ENCODE measurements at places on chromosomes 5 and 9.

GRCh38 chr5:137876101-137876500 lies 8.4 kb downstream of the MYOT start:
- no peaks in the 10 kb centered on the region for H3K27me3 ChIP-seq
- no peak for DNase-seq
- no peak overlapping the region for H3K4me3 ChIP-seq

GRCh38 chr9:110179734-110180133 lies 28.2 kb downstream of the C9orf152 start:
- no peak for DNase-seq
- no peak overlapping the region for H3K27ac ChIP-seq
- peaks cover 2% of the 10 kb centered on the region for H3K4me1 ChIP-seq

DNA sequence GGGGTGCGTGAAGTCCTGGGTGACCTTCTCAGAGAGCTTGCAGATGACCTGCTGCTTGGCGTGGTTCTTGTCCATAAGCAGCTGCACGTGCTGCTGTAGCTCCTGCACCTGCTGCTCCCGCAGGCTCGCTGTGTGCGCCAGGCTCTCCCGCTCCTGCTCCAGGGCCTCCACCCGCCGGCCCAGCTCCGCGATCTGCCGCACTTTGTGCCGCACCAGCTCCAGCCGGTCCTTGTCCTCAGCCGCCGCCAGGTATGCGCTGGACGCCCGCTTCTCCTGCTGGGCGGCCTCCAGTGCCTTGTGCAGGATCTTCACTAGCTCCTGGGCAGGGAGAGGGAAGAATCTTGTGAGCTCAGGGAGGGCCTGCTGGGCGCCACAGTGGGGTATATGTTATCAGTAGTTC lies 28.5 kb upstream of the CORO2A start:
- no peak for DNase-seq
- no peak overlapping the region for H3K4me3 ChIP-seq
- H3K4me1 ChIP-seq = no peaks in the 10 kb centered on the region
- no peaks in the 10 kb centered on the region for H3K27me3 ChIP-seq
- H3K36me3 ChIP-seq = peaks cover 11% of the 10 kb centered on the region

DNA sequence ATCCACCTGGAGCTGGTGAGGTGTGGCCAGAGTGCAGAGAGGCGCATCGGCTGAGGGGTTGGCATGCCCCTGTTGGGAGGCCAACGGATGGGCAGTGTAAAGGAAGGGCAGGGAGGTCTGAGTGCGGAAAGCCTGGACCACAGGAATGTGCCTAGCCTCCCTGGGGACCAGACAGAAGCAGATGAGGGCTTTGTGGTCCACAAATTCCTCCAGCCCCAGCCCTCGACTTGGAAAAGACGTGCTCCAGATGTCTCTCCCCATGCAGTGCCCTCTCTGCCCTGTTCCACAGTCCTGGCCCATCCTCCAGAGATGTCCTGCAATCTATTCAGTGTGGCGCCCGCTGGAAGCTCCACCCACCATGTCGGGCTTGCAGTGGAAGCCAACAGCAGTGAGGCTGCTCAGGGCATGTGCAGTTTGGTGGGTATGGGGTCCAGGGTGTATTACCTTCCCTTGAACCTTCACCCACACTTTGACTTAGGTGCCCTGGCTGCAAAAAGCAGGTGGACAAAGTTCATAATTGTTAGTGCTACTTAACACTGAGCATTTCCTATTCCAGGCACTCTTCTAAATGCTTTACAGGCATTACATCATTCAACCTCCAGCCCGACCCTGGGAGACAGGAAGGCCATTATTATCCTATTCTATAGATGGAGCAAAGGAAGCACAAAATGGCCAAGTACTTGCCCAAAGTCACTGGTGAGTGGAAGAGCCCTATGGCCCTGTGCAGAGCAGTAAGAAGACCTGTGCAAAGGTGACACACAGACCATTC lies 120.2 kb upstream of the SLC25A48 start:
- no peaks in the 10 kb centered on the region for H3K4me1 ChIP-seq
- no peak overlapping the region for H3K4me3 ChIP-seq

GRCh38 chr5:10579536-10580521 lies 16.0 kb downstream of the ANKRD33B start:
- DNase-seq = no peak
- peaks cover 20% of the 10 kb centered on the region for H3K27me3 ChIP-seq
- peaks cover 6% of the 10 kb centered on the region for H3K36me3 ChIP-seq
- H3K27ac ChIP-seq = no peak overlapping the region
- H3K4me1 ChIP-seq = peaks cover 4% of the 10 kb centered on the region
- no peak overlapping the region for H3K4me3 ChIP-seq

GRCh38 chr9:112754578-112754977 lies 4.0 kb downstream of the SNX30 start:
- H3K4me1 ChIP-seq = peaks cover 79% of the 10 kb centered on the region
- H3K27ac ChIP-seq = peak overlapping the region; percentile 80
- no peaks in the 10 kb centered on the region for H3K27me3 ChIP-seq

GRCh38 chr9:124190761-124191160 lies 67.0 kb upstream of the NEK6 start:
- no peak overlapping the region for H3K27ac ChIP-seq
- H3K36me3 ChIP-seq = peaks cover 2% of the 10 kb centered on the region
- no peaks in the 10 kb centered on the region for H3K27me3 ChIP-seq
- no peak overlapping the region for H3K4me3 ChIP-seq
- no peaks in the 10 kb centered on the region for H3K4me1 ChIP-seq
- no peak for DNase-seq

- H3K27me3 ChIP-seq = peaks cover 24% of the 10 kb centered on the region
- no peak overlapping the region for H3K4me3 ChIP-seq
- DNase-seq = no peak
- no peak overlapping the region for H3K27ac ChIP-seq
These were observed 34.3 kb upstream of the RNF130 start for GRCh38 chr5:180105827-180106312.

DNA sequence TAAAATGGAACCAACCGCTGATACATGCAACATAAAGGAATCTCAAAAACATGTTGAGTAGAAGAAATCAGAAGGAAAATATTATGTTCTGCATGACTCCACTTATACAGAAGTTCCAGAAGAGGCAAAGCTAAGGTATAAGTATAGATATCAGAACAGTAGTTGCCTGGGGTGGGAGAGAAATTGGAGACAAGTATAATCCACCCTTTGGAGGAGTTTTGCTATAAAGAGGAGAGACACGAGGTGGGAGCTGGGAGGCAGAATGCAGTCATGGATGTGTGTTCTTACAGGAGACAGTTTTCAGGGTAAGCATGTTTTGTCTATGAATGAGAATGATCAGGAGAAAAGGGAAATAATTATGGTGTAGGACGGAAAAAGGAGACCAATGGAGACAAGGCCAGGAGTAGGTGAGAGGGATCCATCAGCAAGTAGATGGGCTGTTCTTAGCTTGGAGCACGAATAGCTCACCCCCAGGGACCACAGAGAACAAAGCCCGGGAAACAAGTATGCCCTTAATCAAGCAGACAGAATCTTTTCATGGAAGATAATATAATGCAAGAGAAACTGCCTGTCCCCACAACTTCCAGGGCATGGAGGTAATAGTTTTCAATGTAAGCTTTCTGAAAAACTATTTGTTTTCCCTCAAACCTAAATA lies 72.2 kb downstream of the MED27 start:
- H3K27me3 ChIP-seq = no peaks in the 10 kb centered on the region
- H3K36me3 ChIP-seq = no peaks in the 10 kb centered on the region
- no peak for DNase-seq

DNA sequence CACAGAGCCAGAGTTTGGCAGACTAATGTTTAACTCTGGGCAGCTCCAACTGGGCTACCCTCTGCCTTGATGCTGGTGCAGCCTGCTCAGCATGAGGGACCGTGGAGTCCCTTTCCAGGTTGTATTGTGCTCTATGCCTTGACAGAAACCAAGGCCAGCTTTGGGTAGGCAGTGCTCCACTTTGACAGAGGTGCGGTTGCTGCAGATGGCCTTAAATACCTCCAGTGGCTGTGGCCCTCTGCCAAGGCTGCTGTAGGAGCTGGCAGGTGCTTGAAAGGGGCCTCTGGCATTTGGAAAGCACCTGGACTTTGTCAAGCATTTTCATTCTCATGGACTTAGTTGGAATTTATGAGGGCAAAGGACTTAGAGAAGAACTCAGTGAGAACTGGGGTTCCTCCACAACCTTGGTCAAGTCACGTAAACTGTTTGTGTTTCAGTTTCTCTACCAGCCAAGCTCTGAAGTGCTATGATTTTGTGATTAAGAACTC lies 249.7 kb upstream of the ZNF462 start:
- H3K4me3 ChIP-seq = no peak overlapping the region
- no peaks in the 10 kb centered on the region for H3K4me1 ChIP-seq
- H3K27me3 ChIP-seq = no peaks in the 10 kb centered on the region
- H3K36me3 ChIP-seq = no peaks in the 10 kb centered on the region
- no peak overlapping the region for H3K27ac ChIP-seq
- no peak for DNase-seq

DNA sequence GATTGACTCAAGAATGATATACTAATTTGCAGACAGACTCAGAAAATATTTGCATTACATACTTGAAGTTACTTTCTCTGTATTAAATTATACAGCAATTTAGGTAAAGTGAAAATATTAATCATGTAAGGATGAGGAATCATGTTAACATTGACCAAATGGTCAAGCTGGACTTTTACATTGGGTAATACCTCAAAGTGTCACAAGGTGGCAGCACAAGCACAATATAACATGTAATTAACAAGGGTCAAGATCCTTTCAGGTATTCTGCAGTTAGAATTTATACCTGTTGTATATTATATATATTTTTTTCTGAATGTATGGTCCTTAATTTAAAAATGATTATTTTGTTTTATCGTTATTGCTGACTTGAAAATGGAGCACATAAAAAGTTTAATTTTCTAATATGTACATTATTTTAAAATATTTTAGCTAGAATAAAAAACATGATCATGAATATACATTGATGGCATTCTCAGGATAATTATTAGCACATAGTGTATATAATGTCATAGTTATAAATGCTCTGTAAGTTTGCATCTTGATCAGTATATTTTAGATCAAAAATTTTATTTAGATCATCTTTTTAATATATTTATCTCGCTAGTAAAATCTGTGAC lies 8.6 kb downstream of the HAPLN1 start:
- peaks cover 2% of the 10 kb centered on the region for H3K36me3 ChIP-seq
- H3K4me3 ChIP-seq = no peak overlapping the region
- H3K4me1 ChIP-seq = no peaks in the 10 kb centered on the region
- peak; percentile 12 for DNase-seq
- peaks cover 11% of the 10 kb centered on the region for H3K27me3 ChIP-seq

DNA sequence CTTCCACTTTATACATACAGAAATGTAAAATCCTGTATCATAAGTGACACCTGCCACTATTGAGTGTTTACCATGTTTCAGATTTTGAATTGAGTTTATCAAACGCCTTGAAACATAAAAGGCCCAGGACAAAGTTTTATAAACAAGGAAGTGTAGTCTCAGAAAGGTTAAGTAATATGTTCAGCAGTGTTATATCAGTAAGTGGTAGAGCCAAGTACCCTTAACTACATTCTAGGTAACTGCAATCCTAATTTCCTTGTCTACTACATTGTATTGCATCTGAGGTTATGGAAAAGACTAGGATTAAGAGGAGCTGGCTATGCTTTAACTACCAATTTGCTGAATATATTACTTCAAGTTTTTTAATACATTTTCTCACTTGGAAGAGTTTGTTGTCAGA lies 641.6 kb downstream of the LRRC70 start:
- no peak overlapping the region for H3K4me3 ChIP-seq
- no peak overlapping the region for H3K27ac ChIP-seq
- H3K36me3 ChIP-seq = no peaks in the 10 kb centered on the region
- no peaks in the 10 kb centered on the region for H3K27me3 ChIP-seq

- no peaks in the 10 kb centered on the region for H3K36me3 ChIP-seq
- H3K4me1 ChIP-seq = no peaks in the 10 kb centered on the region
These were observed 61.5 kb downstream of the ZNF354C start for GRCh38 chr5:179121667-179122111.

GRCh38 chr5:94849324-94849723 lies 230.9 kb downstream of the SLF1 start:
- H3K27ac ChIP-seq = no peak overlapping the region
- H3K27me3 ChIP-seq = no peaks in the 10 kb centered on the region

DNA sequence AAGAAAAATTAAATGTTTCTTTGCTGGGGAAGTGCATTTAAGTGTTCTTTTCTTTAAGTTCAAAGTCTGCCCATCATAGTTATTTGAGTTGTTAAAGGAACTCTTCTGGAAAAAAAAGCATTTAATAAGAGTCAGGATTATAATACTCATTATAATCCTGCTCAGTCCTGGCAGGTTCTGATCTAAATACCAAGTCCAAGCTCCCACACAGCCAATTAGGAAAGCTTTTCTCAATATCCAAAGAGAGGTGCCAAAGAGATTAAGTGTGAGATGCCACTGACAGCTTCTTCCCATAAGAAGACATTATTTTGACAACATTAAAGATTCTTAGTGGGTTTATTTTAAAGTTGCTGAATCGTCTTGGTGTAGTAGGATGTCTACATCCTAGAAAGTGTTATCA lies 235.2 kb upstream of the DAB2 start:
- DNase-seq = no peak
- H3K4me3 ChIP-seq = no peak overlapping the region
- H3K36me3 ChIP-seq = peaks cover 3% of the 10 kb centered on the region
- H3K27ac ChIP-seq = no peak overlapping the region
- peaks cover 21% of the 10 kb centered on the region for H3K27me3 ChIP-seq

DNA sequence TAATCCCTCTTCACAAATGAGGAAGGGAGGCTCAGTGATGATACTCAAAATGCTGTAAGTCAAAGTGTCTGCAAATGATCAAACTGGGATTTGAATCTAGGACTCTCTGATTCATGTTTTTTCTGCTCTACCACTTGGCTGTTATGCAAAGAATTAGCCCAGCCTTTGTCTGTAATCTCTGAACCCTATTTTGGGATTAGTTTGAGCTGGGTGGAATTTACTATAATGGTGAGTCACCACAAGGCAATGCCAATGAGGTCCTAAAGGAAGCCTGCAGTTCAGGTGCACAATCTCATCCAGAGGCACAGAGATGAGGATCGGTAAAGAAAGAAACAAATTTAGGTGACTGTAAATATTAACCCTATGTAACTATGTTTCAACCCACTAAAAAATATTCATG lies 29.2 kb downstream of the RFK start:
- no peak overlapping the region for H3K4me3 ChIP-seq
- peaks cover 31% of the 10 kb centered on the region for H3K27me3 ChIP-seq
- DNase-seq = no peak
- H3K4me1 ChIP-seq = no peaks in the 10 kb centered on the region

- H3K36me3 ChIP-seq = no peaks in the 10 kb centered on the region
- no peaks in the 10 kb centered on the region for H3K27me3 ChIP-seq
- no peak overlapping the region for H3K4me3 ChIP-seq
- no peak overlapping the region for H3K27ac ChIP-seq
- no peaks in the 10 kb centered on the region for H3K4me1 ChIP-seq
These were observed 1997.6 kb upstream of the WWC1 start for GRCh38 chr5:166293892-166294291.

DNA sequence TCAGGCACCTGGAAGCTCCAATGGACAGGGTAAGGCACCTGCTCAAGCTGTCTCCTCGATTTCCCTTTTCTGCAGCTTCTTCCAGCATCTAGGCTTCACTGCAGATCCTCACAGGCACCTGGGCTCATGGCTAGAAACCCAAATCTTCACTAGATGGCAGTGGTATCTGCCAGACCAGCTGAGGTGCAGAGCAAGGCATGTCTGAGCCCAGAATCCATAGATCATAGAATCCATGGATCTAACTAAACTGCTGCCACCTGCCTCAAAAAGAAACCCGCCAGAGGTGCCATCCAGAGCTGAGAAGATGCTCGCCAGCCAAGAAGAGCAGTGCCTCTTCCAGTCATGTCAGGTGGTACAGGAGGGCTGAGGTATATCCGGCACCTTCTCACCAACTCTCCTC lies 6.9 kb downstream of the SHC3 start:
- H3K4me1 ChIP-seq = no peaks in the 10 kb centered on the region
- DNase-seq = no peak
- no peak overlapping the region for H3K4me3 ChIP-seq
- H3K27ac ChIP-seq = no peak overlapping the region
